Pancreas (tissue), 10 donors: ENCODE measurements at places on chromosomes 4 and X. TPM values are rescaled to one million over a fixed set of nuclear protein-coding genes. Genes with fewer than 3 reads are reported as not detected.

The SLC49A3 gene
- total RNA-seq = 3.3 TPM

The AKAP14 gene
- not detected for total RNA-seq

The SPANXN4 gene
- total RNA-seq = not detected

DNA sequence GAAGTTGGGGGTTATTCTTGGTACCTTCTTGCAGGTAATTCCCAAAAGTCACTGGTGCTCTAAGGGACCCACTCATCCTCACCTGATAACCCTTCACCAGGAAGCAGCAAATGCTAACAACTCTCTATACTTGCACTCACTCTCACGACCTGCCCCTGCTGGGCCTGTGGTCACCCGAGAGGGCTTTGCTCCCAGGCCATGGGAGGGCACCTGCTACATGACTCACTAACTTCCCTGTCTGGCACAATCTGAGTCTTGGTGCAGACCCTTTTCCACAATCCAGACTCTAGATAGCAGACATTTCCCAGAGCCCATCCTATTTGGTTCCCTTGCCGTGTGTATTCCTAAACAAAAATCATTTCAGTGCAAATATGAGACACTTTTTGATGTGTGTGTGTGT lies 403.8 kb upstream of the FAT1 start:
- H3K27ac ChIP-seq = no peak overlapping the region
- H3K36me3 ChIP-seq = no peaks in the 10 kb centered on the region
- no peaks in the 10 kb centered on the region for H3K4me1 ChIP-seq
- H3K27me3 ChIP-seq = no peaks in the 10 kb centered on the region

GRCh38 chr4:136599890-136600289 lies 932.4 kb downstream of the PCDH18 start:
- DNase-seq = no peak
- H3K36me3 ChIP-seq = no peaks in the 10 kb centered on the region
- H3K27ac ChIP-seq = no peak overlapping the region
- H3K4me3 ChIP-seq = no peak overlapping the region
- no peaks in the 10 kb centered on the region for H3K27me3 ChIP-seq

GRCh38 chr4:101145021-101145420 lies 202.3 kb downstream of the PPP3CA start:
- DNase-seq = no peak
- peaks cover 6% of the 10 kb centered on the region for H3K4me1 ChIP-seq
- H3K4me3 ChIP-seq = no peak overlapping the region

GRCh38 chrX:44596277-44596676 lies 53.6 kb upstream of the FUNDC1 start:
- no peaks in the 10 kb centered on the region for H3K4me1 ChIP-seq
- H3K4me3 ChIP-seq = no peak overlapping the region
- H3K36me3 ChIP-seq = no peaks in the 10 kb centered on the region
- no peak overlapping the region for H3K27ac ChIP-seq
- H3K27me3 ChIP-seq = no peaks in the 10 kb centered on the region
